ENCODE measurements at places on chromosomes 11 and 22. TPM values are rescaled to one million over a fixed set of nuclear protein-coding genes. Genes with fewer than 3 reads are reported as not detected.

- no peaks in the 10 kb centered on the region for H3K36me3 ChIP-seq
- DNase-seq = no peak
- H3K4me1 ChIP-seq = no peaks in the 10 kb centered on the region
- H3K4me3 ChIP-seq = no peak overlapping the region
Observed at GRCh38 chr11:3885855-3886254, 30.4 kb downstream of the STIM1 start.

The CDCA5 gene
- not detected for total RNA-seq

DNA sequence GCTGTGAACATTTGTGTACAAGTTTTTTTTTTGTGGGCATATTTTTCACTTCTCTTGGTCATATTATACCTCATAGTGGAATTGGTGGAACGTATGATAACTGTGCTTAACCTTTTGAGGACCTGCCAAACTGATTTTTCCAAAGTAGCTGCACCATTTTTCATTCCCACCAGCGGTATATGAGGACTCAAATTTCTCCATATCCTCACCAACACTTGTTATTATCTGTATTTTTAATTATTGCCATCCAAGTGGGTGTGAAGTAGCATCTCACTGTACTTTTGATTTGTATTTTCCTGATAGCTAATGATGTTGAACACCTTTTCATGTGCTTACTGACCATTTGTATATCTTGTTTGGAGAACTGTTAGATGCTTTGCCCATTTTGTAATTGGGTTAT is 47.8 kb downstream of the CCDC15 start:
- no peaks in the 10 kb centered on the region for H3K4me1 ChIP-seq
- H3K27ac ChIP-seq = no peak overlapping the region
- no peaks in the 10 kb centered on the region for H3K36me3 ChIP-seq
- H3K4me3 ChIP-seq = no peak overlapping the region
- no peak for DNase-seq
- H3K27me3 ChIP-seq = no peaks in the 10 kb centered on the region

The MUC6 gene
- not detected for total RNA-seq

GRCh38 chr11:17400048-17400775 is 11.8 kb upstream of the KCNJ11 start:
- H3K27ac ChIP-seq = no peak overlapping the region
- no peaks in the 10 kb centered on the region for H3K36me3 ChIP-seq
- no peaks in the 10 kb centered on the region for H3K4me1 ChIP-seq
- no peaks in the 10 kb centered on the region for H3K27me3 ChIP-seq
- H3K4me3 ChIP-seq = no peak overlapping the region

The CCDC73 gene
- not detected for total RNA-seq

GRCh38 chr11:827897-828192 is at the start of gene CRACR2B:
Gene CRACR2B (plus strand): TSS chr11:827919. CDS start chr11:828608, 689 bp downstream.
- no peak within 1 kb of the TSS for H3K4me3 ChIP-seq
- peaks cover 48% of the 10 kb centered on the region for H3K4me1 ChIP-seq
- H3K36me3 ChIP-seq = no peaks in the 10 kb centered on the region

DNA sequence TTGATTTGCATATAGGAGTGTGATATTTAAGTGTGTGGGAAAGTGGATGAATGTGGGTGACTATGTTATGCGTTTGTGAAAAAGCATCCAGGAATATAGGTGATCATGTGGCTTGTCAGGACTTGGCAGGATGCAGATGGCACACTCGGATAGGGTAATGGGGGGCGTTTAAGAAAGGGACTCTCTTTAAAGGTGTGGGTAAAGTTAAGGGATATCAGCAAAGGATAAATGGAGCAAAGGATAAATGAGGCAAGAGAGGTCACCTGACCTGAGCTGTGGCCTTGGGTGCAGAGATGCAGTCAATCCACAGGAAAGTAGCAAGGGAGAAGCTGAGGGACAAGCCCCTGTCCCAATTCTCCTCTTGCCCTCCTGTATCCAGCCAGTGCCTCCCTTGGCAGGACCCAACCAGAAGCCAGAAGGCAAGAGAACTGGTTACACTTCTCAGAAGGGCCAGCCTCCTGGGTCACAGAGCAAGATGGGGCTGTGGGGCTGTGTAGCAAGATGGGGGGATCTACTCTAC is 47.5 kb upstream of the GRAMD1B start:
- no peak overlapping the region for H3K27ac ChIP-seq
- H3K4me3 ChIP-seq = no peak overlapping the region
- H3K36me3 ChIP-seq = no peaks in the 10 kb centered on the region
- H3K4me1 ChIP-seq = no peaks in the 10 kb centered on the region

The SCT gene
- total RNA-seq = not detected

The OR5B21 gene
- total RNA-seq = not detected

- no peaks in the 10 kb centered on the region for H3K4me1 ChIP-seq
- no peak for DNase-seq
- H3K27ac ChIP-seq = no peak overlapping the region
Observed at GRCh38 chr11:69873166-69874077, 54.2 kb upstream of the FGF3 start.

The GAL3ST3 gene
- not detected for total RNA-seq

- no peak for DNase-seq
- H3K4me3 ChIP-seq = no peak overlapping the region
- no peaks in the 10 kb centered on the region for H3K27me3 ChIP-seq
- H3K36me3 ChIP-seq = no peaks in the 10 kb centered on the region
Observed at GRCh38 chr11:83449338-83449913, 163.3 kb upstream of the CCDC90B start.

- no peaks in the 10 kb centered on the region for H3K27me3 ChIP-seq
- no peaks in the 10 kb centered on the region for H3K4me1 ChIP-seq
- no peak overlapping the region for H3K27ac ChIP-seq
- no peaks in the 10 kb centered on the region for H3K36me3 ChIP-seq
Observed at GRCh38 chr11:86230179-86230804, 14.3 kb upstream of the EED start.

DNA sequence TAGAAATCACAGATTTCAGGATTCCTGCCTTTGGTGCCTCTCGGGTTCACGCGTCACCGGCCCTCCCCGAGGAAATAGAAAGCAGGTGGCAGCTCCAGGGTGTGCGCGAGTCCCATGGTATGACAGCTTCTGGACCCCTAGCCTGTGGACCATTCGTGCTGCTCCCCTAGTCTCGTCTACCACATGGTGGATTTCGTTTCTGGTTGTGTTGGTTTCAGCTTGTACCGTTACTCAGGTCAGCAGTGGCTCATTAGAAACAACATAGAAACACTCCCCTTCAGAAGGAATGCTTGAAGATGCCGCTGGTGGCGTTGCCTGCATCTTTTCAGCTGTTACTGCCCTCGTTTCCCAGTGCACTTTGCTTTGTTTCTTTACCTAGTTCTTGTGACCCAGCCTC is 700 bp downstream of the TTC17 start:
- no peaks in the 10 kb centered on the region for H3K36me3 ChIP-seq
- no peak for DNase-seq
- no peaks in the 10 kb centered on the region for H3K27me3 ChIP-seq
- peak overlapping the region; percentile 99 for H3K4me3 ChIP-seq
- peaks cover 7% of the 10 kb centered on the region for H3K4me1 ChIP-seq
- H3K27ac ChIP-seq = peak overlapping the region; percentile 77

The NOX4 gene
- total RNA-seq = 35.9 TPM

GRCh38 chr11:34445956-34446355 is 7.2 kb downstream of the CAT start:
- H3K4me3 ChIP-seq = no peak overlapping the region
- H3K27ac ChIP-seq = no peak overlapping the region
- DNase-seq = no peak
- H3K4me1 ChIP-seq = peaks cover 5% of the 10 kb centered on the region

The CABP4 gene
- 0.67 TPM for total RNA-seq

The AMPD3 gene
- 1.2 TPM for total RNA-seq

DNA sequence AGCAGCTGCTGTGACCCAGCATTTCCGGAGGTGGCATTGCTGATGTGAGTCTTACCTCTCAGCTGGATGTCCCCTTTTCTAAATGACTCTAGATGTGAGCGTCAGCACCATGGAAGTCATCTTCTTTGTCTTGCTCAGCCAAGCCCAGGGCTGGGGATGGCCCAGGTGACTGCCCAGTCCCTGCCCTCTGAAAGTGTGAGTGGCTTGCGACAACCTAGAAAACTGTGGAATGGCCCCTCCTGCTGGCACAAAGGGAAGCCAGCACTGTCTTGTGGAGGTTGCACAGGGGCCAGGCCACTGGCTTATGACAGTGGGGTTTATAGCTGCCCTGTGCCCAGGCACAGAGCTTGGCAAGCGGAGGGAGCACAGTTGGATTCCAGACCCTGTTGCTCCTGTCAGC is 6.2 kb downstream of the TUB start:
- peak overlapping the region; percentile 69 for H3K27ac ChIP-seq
- DNase-seq = peak; percentile 18
- peaks cover 11% of the 10 kb centered on the region for H3K4me1 ChIP-seq

DNA sequence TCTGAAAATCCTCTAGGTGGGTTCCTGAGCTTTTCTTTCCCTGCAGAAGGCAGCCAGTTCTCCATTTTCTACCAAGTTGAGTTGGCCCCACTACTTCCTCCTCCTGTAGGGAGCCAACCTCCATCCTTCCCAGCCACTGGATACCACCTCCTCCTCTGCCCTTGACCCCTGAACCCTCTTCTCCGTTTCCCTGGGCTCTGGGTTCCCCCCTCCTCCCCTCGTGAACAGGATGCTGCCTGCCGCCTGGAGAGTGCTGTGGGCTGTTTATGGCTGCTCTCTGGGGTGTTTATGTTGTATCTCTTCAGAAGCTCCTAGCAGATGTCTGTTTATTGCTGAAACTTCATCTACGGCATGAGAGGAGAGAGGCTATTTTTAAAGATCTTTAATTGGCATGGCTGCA is 8.6 kb downstream of the MICAL2 start:
- no peaks in the 10 kb centered on the region for H3K27me3 ChIP-seq
- H3K4me3 ChIP-seq = no peak overlapping the region
- no peak for DNase-seq
- peaks cover 17% of the 10 kb centered on the region for H3K4me1 ChIP-seq
- no peaks in the 10 kb centered on the region for H3K36me3 ChIP-seq

Measured in uterus (tissue), 4 donors.